ENCODE measurements at places on chromosomes 16 and 17.

DNA sequence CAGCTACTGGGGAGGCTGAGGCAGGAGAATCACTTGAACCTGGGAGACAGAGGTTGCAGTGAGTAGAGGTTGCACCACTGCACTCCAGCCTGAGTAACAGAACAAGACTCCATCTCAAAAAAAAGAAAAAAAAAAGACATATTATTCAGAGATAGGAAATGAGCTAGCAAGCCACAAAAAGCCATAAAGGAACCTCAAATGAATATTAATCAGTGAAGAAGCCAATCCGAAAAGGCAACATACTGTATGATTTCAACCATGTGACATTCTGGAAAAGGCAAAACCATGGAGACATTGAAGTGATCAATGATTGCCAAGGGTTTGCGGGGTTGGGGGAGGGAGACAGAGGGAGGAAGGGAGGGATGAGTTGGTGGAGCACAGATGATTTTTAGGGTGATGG is 8.4 kb upstream of the EXOC7 start:
- no peak for DNase-seq

GRCh38 chr16:14289692-14290340 is 218.7 kb downstream of the MRTFB start:
- peak; percentile 26 for DNase-seq

DNA sequence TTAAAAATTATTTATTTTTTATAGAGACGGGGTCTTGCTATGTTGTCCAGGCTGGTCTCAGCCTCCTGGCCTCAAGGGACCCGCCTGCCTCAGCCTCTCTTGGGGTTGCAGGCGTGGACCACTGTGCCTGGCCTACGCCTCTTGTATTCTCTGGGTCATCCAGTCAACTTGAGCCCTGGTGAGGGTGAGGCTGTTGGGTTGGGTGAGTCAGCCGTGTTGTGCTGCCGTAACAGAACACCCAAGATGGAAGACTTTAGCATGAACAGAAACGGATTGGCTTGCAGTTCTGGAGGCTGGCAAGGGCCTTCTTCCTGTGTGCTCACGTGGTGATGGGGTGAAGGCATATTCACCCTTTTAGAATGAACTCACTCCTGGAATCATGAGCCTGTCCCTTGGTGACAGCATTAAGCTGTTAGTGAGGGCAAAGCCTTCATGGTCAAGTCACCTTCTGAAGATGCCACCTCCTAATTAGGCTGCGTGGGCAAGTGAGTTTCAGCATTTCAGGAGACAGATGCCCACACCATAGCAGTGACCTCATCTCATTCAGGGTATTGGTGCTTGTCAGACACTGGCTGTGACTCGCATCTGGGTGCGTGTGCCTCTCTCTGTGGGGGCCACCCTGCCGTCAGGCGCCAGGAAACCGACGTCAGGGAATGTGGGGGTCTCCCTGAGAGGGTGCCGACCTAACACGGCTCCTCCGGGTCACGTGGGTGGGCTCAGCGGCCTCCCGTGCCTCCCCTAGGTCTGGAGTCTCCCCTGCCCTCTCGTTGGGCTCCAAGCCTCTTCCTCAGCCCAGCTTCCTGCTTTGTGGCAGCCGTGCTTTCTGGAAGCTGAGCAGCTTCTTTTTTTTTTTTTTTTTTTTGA is 49.8 kb downstream of the WDR45B start:
- no peak for DNase-seq

GRCh38 chr17:10620823-10621222 is 36.3 kb downstream of the MYH3 start:
- DNase-seq = no peak

DNA sequence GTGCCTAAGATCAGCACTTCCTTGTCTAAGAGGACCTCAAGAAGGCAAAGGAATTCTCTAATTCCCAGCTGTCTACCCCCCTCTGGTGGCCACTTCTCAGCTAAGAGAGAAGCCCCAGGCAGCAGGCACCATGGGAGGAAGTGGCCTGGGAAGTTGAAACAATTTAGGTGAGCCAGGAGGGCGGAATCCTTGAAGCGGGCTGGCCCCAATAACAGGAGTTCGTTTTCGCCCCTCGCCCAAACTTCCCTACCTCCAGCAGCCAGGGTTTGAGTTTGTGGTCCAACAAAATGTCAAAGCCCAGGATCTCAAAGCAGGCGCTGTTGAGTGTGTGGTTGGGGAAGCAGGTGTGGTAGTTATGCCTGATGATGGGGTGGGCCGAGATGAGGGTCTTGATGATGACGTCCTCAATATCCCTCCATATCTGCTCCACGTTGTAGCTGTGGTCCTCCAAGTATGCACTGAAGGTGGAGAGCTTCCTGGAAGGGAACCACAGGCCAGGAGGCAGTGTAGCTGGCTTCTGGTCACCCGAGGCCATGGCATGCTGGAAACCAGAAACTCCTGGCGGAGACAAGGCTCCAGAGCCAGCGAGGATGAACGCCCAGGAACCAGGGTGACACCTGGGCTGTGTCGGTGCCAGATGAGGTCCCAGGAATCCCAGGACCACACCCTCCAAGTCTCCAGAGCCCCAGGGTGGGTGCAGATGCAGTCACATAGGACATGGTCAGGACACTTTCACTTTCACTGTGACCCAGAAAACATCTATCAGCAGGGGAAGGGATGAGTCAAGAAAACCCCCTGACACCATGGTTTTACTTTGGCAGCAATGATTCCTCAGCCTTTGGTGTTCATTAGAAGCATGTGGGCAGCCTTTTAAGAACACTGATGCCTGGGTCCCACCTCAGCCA is 25.6 kb downstream of the TTLL6 start:
- peak; percentile 7 for DNase-seq
